ENCODE measurements at places on chromosomes 3 and 15. TPM values are rescaled to one million over a fixed set of nuclear protein-coding genes. Genes with fewer than 3 reads are reported as not detected.

CLDN1 gene
- total RNA-seq: 0.12 TPM

ZDHHC23 gene
- 0.70 TPM for total RNA-seq

SLC15A2 gene
- 0.15 TPM for total RNA-seq

IDH3A gene
- 20.8 TPM for total RNA-seq

MAN2A2 gene
- total RNA-seq: 33.0 TPM

TBCCD1 gene
- total RNA-seq: 13.7 TPM

NME9 gene
- total RNA-seq: 0.23 TPM

IL17RB gene
- total RNA-seq: 0.35 TPM

XYLB gene
- total RNA-seq: 2.3 TPM

GXYLT2 gene
- total RNA-seq: 49.7 TPM

DPPA4 gene
- not detected for total RNA-seq

SUMF1 gene
- total RNA-seq: 45.2 TPM

ISLR2 gene
- not detected for total RNA-seq

C3orf38 gene
- total RNA-seq: 17.6 TPM

IL17RD gene
- 2.7 TPM for total RNA-seq

SAMD7 gene
- not detected for total RNA-seq

PLIN1 gene
- 0.15 TPM for total RNA-seq

AGBL1 gene
- not detected for total RNA-seq

CHRNA7 gene
- 0.23 TPM for total RNA-seq

CHRM5 gene
- total RNA-seq: 0.15 TPM

TMC3 gene
- total RNA-seq: not detected

PIGZ gene
- total RNA-seq: 2.0 TPM

SLC6A11 gene
- total RNA-seq: not detected

CLPX gene
- 26.7 TPM for total RNA-seq

ADAMTSL3 gene
- total RNA-seq: 0.75 TPM

ROPN1 gene
- not detected for total RNA-seq

RAB6B gene
- total RNA-seq: 0.30 TPM

EPHB3 gene
- 9.4 TPM for total RNA-seq

SKOR1 gene
- under 0.01 TPM for total RNA-seq

Data from smooth muscle cell of the coronary artery (primary cell).